B cell (primary cell): ENCODE measurements at places on chromosomes 2 and 18. TPM values are rescaled to one million over a fixed set of nuclear protein-coding genes. Genes with fewer than 3 reads are reported as not detected.

- DNase-seq = no peak
Measured at GRCh38 chr2:5501807-5502206, 190.4 kb upstream of the SOX11 start.

- DNase-seq = no peak
Measured at GRCh38 chr2:43201497-43201896, 24.9 kb downstream of the ZFP36L2 start.

DNA sequence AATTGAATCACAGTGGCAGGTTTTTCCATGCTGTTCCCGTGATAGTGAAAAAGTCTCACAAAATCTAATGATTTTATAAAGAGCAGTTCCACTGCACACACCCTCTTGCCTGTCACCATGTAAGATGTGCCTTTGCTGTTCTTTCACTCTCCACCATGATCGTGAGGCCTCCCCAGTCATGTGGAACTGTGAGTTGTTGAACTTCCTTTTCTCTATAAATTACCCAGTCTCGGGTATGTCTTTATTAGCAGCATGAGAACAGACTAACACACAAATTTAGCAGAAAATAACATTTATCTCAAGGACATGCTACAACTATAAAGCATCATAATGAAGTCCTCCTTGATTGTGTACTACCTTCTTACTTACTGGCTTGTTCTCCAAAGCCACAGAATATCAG lies 1526.0 kb downstream of the LRP1B start:
- DNase-seq = no peak

GRCh38 chr2:2271469-2271941 lies 59.6 kb downstream of the MYT1L start:
- DNase-seq = no peak

- no peak for DNase-seq
Measured at GRCh38 chr2:206984206-206984605, 44.9 kb downstream of the CPO start.

The SERPINB10 gene
- total RNA-seq = not detected in 2 replicates

- DNase-seq = no peak
Measured at GRCh38 chr2:121092095-121092494, 192.9 kb downstream of the TFCP2L1 start.

GRCh38 chr2:149666809-149667320 lies 79.3 kb upstream of the MMADHC start:
- no peak for DNase-seq

- DNase-seq = no peak
Measured at GRCh38 chr2:11710210-11710609, 36.2 kb upstream of the LPIN1 start.

DNA sequence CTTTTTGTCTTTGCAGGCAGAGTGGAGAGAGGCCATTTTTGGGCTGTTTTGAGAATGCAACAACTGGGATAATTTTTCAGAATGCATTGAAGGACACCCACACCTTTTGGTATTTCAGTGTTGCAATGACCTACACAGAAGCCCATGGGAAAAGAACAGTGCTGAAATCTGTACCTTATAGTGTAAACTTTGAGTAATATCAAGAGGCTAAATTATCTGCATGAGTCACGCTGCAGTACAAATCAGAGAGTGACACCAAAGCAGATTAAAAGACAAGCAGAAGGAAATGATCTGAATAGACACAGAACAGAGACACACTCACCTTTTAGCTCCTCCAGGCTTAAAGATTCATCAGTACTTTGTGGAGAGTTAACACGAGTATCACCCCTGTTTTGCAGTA lies 265.3 kb downstream of the PAX3 start:
- no peak for DNase-seq

The DOK6 gene
- total RNA-seq = not detected in 2 replicates

The ACKR3 gene
- total RNA-seq = 5.9 and 7.1 TPM in 2 replicates

GRCh38 chr2:72837171-72837570 lies 11.3 kb upstream of the EXOC6B start:
- DNase-seq = no peak

DNA sequence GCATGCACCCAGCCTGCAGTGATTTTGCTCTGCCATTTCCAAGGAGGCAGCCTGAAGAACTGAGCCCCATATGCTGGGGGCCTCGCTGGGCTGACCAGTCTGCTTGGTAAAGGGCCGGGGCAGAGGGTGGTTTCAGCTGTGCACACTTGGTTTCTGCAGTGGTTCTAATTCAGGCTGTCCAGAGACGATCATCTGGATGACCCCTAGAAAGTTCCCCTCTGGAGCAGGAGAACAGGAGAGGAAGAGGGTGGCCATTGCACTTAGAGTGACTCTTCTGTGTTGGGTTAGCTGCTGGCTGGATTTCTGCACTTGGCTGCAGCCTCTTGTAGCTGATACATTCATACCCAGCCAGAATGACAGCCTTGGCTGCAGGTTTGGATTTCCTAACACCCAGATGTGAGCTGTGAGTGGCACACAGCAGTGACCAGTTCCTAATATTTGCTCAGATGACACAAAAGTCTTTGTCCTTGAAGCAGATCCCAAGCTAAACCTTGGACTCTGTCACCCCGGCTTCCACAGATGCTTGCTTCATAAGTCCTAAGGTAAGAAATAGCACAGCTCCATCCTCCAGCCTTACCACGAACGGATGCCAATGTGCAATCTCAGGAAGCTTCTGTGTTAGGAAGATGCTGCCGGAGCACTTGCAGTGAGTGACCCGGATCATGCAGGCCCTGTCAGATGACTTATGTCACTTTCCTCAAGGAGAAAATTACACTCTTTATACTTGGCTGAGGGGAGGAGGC lies 105.6 kb downstream of the HNRNPLL start:
- DNase-seq = no peak

GRCh38 chr2:65165558-65165957 lies 35.7 kb upstream of the RAB1A start:
- DNase-seq = peak; percentile 44

DNA sequence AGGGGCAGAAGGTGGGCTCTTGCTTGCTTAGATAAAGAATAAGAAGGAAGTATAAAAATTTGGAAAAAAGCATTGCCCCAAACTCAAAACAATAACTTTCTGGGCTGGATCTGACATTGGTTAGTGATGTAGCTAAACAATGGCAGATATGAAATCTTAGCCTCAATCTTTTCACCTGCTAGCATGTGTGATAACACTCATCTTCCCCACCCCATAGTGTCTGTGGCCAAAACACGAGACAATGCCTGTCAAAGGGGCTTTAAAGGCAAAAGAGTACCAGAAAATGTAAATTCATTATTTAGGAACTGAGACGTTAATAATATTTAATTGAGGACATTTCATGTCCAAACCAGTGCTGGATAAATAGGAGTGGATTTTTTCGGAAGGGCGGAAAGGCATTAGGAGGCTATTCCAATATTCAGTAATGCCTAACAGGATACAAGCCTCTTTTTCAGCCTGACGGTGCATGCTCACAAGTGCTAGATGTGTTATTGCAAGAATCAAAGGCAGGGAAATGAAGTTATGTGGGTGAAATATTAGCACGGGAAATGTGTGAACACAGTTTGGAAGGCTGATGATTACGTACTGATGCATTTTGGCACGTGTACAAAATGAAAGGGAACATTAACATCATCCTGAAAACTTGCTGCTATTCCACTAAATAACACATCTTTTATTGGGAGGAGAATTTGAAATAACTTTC lies 395.7 kb downstream of the GALR1 start:
- DNase-seq = no peak

DNA sequence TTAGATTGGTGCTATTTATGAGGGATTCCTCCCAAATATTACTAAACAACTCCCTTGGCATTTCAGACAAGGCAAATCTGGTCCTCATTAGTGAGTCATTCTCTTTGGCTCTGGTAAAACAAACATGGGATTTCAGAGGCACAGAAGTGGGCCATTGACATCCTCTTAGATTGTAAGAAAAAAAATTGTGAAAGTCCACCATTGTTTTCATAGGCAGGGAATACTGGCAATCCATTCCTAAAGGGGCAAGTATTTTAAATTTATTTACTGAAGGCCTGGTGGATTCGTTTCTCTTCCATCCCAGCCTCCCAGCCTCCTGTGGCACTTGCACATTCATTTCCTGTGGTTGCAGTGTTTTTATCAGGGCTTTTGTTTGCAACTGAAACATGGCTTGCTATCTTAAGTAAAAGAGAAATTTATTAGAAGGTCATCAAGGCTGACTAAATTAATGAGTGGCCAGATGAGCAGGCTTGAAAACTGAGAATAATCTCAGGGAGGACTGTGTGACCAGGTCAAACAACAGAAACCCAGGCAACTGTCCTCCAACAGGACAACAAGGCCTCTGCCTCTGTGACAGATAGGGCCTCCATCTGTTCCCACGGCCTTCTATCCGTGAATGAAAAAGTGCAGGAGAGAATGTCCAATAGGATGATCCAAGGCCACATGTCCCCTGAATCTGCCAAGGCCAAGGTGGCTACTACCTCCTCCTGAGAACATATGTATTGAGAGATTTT lies 23.1 kb upstream of the TNFAIP6 start:
- no peak for DNase-seq

The RNU2-63P gene
- total RNA-seq = 8.9 and 9.3 TPM in 2 replicates

The SEC11C gene
- total RNA-seq = 69.8 and 76.8 TPM in 2 replicates

- no peak for DNase-seq
Measured at GRCh38 chr2:172783165-172783898, 47.7 kb downstream of the RAPGEF4 start.

GRCh38 chr18:61935362-61935761 lies 42.6 kb upstream of the RNF152 start:
- no peak for DNase-seq

- no peak for DNase-seq
Measured at GRCh38 chr2:62443471-62443870, 62.5 kb downstream of the TMEM17 start.

GRCh38 chr18:31684279-31685096 lies at the start of gene B4GALT6:
Gene B4GALT6 (minus strand): TSS chr18:31684581. CDS start chr18:31684426, 155 bp downstream.
- DNase-seq = peak; percentile 47

The ASNSD1 gene
- 25.3 and 29.8 TPM in 2 replicates for total RNA-seq

The MAP3K19 gene
- total RNA-seq = not detected in 2 replicates
